GM04504 (cell line): ENCODE measurements at places on chromosomes 12 and 14.

GRCh38 chr12:726281-727140 is 25.9 kb upstream of the WNK1 start:
- peak; percentile 11 for DNase-seq

DNA sequence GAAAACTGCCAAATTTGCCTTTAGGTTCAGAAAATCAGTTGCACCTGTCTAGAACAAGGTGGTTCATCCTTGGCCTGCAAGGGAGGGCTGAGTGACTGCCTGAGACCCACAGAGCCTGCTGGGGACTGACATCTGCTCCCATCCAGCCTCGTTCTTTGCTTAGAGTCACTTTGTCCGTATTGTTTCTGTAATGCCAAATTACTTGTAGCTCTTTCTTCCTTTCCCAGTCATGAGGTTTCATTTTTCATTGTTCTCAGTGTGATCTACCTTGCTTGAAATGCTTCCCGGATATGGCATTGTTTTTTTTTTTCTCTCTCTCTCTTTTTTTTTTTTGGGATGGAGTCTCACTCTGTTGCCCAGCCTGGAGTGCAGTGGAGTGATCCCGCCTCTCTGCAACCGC is 21.3 kb downstream of the TSPAN9 start:
- no peak for DNase-seq

DNA sequence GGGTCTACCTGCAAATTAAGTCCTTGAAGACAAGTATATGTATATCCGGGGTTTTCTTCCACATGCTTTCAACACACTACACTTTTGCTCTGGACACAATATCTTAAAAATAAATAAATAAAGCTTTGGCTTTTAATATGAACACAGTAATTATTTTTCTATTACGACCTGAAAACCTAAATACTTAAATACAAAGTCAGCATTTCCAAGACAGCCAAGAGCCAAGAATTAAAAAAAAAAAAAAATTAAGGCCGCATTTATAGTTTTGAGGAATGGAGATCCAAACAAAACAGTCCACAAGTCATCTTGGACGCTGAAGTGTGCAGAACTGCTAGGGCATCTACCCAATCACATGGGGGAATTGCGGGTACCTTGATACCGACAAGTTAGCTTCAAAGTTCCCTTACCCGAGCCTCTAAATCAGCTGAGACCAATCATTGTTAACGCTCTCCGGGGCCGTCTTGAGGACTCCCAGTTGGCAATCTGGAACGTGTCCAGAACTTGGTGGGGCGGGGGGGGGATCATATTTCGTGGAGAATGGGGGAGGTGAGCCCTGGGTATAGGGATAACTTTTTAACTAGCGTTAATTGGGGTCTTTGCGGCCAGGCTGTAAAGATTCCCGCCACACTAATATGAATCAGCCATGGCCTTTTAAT is 731 bp upstream of the PCNX4 start:
- peak; percentile 46 for DNase-seq

GRCh38 chr14:61973981-61974380 is 211.8 kb downstream of the SNAPC1 start:
- no peak for DNase-seq

DNA sequence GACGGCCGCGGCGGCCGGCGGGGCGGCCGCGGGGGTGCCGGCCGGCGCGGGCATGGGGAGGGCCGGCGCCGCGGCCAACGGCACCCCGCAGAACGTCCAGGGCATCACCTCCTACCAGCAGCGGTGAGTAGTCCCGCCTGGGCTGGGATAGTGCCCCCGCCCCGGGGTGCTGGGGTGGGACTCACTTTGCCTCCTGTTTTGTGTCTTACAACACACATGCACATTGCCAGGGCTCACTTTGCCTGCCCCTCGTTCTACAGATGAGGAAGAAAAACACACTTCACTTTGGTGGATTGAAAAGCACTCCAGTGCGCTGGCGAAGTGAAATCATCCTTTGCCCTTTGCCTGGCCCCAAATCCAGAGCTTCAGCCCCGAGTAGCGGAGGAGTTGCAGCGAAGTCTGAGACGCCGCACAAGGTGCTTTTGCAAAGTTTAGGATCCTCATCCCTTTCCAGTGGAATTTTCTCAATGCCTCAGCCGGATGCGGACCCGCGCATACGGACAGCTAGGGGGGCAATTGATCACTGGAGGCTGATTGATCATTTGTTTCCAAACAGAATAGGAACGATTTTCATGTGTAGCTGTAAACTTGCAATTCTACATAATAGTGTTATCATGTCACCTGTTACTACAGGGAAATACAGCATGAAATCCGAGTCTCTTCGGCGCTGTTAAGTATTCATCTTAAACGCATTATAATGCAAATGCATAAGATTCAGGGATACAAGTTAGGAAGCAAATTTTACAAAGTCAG is 3.6 kb upstream of the NPAS3 start:
- DNase-seq, result no peak

- no peak for DNase-seq
Measured at GRCh38 chr14:105102361-105102870, 37.2 kb upstream of the GPR132 start.

- DNase-seq, result no peak
Measured at GRCh38 chr12:18146363-18146762, 56.4 kb upstream of the RERGL start.

DNA sequence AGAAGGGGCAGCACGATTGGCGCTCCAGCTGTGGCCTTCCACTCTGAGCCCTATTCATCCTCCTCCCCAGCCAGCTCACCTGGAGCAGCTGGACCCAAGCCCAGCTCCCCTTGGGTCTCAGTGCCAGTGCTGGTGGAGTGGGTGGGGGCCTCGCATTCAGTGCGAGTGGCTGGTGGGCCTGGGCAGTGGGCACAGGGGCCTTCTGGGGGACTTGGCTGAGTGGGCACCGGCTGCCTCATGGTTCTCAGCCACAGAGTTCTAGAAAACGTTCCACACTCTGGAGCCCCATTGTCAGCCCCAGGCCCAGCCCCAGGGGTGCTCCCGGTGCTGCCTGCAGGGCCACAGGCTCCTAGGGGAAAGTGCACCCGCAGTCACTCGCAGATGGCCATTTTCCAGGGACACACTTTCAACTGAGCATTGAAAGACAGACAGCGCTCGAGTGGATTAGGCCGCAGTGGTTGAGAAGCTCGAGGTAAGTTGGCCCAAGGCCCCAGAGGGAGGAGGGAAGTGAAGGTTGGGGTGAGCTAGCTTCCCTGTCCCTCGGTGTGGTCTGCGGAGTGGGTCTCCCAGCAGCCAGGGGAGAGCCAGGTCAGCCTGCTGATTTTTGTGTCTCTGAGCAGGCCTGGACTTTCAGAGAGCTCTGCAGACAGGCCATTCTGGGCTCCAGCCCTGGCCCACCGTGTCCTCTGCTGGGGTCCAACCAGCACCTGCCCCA is 3.8 kb downstream of the CLBA1 start:
- DNase-seq, result no peak

- no peak for DNase-seq
Measured at GRCh38 chr12:16329594-16329993, 17.9 kb upstream of the MGST1 start.

DNA sequence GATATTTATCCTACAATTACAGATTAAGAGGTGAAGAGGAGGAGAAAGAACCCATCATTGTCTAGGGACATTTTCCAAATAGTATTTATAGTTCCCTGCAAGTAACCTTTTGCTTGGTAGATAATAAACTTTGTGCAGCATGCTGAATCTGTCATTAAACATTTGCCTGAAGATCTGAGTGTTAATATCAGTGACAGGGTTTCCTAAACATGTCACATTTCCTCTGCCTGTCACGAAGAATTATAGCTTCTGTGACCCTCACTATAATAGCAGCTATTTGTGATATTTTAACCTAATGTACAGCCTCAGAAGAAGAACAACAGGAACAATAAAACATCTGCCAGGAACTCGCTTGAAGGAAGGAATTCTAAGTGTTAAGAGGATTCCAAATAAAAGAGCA is 350.3 kb downstream of the GXYLT1 start:
- DNase-seq, result no peak

- no peak for DNase-seq
Measured at GRCh38 chr12:45418520-45418919, 202.6 kb downstream of the ANO6 start.

DNA sequence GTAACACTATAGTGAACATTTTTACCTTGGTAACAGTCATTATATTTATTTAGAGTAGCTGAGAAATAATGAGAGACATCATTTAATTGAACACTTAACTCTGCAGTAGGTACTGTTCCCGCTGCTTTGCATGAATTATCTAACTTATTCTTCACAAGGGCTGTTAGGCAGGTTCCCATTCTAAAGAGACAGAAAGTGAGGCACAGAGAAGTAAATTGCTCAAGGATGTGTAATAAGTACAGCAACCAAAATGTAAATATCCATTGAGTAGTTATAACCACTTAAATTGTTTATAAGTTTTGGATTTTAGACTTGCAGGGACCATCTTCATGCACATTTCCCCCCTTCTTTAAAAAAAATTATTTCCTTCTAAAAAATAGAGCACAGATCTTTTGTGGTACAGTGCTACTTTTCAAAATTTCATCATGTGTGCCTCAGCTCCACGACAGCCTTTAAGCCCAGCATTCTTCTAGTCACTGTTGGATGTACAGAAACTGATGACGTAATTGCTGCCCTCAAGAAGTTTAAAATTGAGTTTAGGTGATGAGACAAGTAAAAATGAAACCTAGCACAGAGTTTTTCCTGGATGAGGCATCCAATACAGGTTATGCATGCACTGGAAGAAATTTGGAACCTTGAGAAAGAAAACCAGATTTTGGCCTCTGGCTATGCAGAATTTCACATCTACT is 6.0 kb upstream of the MANSC4 start:
- DNase-seq, result no peak

DNA sequence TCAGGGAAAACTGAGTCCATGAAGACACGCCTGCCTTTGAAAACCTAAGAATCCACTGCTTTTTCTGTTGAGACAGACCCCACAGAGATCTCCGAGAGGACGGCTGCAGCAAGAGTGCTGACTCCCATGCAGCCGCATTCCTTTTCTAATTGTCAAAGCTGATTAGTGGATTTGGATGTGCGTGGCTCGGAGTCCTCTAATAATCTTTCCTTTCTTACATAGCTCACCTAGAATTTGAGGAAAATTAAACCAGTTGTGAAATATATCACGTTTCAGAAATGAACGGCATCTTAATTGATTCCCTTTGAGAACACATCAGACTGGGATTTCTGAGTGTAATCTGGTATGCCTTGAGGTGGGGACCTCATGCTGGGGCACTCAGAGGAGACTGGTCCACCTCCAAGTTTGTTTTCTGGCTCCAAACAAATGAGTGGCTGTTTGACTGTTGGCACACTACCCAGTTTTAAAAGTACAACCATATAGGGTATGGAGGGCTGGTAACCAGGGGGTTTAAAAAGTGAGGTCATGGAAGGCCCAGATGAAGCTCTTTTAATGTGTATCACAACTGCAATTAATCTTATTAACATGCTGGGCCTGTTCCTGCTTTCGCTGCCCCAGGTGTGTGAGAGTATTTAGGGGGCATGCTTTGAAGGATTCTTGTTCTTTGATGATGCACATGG is 63.3 kb downstream of the RASSF3 start:
- no peak for DNase-seq

DNA sequence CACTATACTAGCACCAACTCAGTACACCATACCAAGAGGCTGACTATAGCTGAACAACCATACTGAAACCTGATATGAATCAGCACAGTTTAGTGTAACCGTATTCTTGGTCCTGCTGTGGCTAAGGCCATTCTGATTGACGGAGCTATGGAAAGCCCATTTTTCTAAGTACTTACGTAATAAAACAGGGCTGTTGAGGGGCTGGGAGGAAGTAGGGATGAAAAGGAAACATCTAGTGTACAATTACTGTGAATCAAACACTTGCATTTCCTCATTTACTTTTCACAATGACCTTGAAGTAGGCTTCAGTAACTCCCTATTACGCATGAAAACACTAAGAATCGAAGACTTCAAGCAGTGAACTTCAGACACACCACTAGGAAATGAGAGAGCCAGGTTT is 198.2 kb downstream of the BTG1 start:
- DNase-seq, result no peak

DNA sequence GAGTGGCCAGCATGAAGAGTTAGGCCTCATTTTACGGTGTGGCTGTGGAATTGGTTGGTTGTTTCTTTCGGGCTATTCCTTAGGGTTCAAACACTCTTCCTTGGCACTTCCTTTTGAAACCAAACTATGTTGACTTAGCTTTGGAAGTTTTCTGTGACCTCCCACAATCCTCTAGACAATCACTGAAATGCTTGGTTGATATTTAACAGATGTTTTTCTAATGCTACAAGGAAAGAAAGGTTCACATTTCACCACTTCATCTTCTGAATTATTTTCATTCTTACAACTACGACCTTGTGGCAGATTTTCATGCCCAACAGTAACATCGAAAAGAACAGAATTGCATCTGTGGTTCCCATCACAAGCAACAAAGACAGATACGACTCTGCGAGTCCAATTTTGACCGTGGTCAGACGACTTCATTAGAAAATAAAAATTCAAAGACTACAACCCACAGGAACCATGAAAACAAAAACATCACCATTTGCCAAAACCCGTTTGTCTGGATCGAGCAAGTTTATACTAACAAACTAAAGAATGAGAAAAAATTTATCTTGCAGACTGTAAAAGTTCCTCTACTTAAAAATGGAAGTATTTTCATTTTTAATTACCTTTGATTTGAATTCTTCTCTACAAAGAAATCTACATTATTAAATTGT is 16.9 kb downstream of the PRKAB1 start:
- DNase-seq, result no peak

DNA sequence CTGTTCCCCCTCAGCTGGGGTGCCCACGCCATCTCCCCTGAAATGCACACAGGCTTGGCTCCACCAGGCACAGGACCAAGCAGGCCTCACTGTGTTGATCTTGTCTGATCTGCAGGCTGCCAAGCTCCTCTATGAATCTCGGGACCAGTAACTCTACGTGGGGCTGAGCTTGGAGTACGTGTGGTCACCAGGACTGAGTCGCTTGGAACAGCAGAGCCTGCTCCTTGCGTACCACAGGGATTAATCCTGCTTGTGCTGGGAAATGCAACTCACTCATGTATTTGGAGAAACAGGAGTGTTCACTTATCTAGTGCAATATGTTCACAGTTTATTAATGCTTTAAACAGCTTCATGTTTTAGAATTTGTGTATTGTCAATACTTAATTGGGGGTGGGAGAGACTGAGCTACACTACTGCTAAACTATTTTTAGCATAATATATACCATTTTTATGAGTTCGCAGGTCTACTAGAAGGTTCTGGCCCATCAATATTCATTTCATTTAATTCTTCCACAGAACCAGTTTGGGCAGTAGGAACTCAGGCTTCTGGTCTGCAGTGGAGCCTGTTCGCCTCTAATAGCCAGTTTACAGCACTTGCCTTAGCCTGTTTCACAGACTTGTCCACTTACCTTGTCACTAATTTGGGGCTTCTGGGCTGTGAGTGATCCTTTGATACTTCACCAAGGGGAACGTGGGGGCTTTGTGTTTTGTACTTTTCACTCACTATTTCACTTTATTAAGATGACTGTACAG is 17.4 kb downstream of the ZFYVE21 start:
- DNase-seq, result no peak
